ENCODE measurements at places on chromosomes 6 and 20.

- DNase-seq: no peak
These were observed 97.4 kb downstream of the TMEM170B start for GRCh38 chr6:11634948-11635347.

- DNase-seq: no peak
These were observed 74.1 kb upstream of the SLC4A11 start for GRCh38 chr20:3312940-3313682.

- DNase-seq: no peak
These were observed 92.1 kb downstream of the POPDC3 start for GRCh38 chr6:105087571-105088211.

DNA sequence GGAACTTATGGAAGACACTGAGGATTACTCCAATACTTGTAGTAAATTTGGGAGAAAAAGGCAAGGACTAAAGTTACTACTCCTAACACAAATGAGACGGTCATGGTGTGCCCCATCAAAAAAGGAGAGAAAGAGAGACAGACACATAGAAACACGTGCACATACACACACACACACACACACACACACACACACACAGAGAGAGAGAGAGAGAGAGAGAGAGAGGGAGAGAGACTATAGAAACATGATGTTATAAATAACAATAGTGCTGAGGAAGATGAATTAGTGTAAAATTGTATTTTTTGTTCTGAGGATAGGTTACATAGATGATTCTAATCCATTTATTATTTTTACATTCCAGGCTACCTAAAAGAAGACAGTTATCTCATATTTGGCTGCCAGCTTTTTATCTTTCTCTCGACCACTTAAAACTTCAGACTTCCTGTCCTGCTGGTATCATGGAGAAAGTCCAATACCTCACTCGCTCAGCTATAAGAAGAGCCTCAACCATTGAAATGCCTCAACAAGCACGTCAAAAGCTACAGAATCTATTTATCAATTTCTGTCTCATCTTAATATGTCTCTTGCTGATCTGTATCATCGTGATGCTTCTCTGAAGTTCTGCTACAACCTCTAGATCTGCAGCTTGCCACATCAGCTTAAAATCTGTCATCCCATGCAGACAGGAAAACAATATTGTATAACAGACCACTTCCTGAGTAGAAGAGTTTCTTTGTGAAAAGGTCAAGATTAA lies 10.5 kb downstream of the PLN start:
- no peak for DNase-seq

DNA sequence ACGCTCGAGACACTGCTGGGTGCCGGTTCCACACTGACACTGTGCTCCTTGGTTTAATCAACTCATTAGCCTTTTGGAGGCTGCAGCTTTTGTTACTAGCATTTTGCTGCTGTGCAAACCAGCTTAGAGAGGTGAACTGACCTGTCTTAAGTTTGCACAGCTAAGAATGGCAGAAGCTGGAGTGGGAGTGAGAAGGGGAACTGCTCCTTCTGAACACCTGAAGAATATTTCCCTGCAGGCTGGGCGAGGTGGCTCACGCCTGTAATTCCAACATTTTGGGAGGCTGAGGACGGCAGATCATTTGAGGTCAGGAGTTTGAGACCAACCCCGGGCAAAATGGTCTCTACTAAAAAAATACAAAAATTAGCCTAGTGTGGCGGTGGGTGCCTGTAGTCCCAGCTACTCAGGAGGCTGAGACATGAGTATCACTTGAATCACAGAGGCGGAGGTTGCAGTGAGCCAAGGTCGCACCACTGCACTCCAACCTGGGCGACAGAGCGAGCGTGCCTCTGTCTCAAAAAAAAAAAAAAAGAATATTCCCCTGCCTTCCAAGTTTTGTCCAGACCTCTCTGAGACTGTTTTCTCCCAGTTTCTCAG lies 5.0 kb downstream of the CEBPB start:
- DNase-seq: no peak

- no peak for DNase-seq
These were observed 24.8 kb upstream of the IGF2R start for GRCh38 chr6:159943968-159944598.
